Naive B cell (primary cell): ENCODE measurements at places on chromosomes 16 and 17. TPM values are rescaled to one million over a fixed set of nuclear protein-coding genes. Genes with fewer than 3 reads are reported as not detected.

DNA sequence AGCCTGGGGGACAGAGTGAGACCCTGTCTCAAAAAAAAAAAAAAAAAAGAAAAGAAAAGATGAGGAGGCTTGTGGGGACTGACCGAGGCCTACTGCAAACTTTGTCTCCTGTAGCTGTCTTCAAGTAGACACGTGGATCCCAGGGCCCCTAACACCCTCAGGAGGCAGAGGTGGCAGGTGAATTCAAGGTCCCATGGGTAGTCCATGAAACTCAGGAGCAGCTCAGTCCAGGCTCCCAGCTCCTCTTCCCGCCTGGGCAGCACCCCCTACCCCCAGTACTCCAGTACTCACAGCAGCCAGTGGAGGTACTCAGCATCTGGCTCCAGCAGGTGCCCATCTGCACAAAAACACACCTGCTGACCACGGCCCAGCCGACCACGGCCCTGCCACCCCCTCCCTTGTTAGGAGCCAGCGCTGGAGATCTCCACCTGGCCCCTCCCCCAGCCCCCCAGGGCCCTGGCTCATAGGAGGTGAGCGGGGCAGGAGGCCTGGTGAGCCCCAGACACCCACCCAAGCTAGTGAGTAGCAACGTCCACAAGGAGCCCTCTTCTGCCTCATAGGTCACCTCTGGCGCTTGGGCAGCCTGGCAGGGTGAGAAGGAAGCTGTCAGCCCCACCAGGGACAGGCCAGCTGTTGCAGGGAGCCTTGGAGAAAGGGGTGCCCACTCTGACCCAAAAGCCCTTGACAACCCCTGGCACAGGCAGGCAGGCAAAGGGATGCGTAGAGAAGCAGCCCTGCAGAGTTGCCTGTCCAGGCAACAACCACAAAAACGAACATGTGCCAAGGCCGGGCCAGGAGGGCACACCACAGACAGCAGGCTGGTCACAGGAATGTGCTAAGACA, 3.8 kb downstream of the MRPL38 start:
- peaks cover 20% of the 10 kb centered on the region for H3K4me1 ChIP-seq
- H3K4me3 ChIP-seq, result no peak overlapping the region
- H3K27me3 ChIP-seq, result no peaks in the 10 kb centered on the region
- DNase-seq, result no peak

DNA sequence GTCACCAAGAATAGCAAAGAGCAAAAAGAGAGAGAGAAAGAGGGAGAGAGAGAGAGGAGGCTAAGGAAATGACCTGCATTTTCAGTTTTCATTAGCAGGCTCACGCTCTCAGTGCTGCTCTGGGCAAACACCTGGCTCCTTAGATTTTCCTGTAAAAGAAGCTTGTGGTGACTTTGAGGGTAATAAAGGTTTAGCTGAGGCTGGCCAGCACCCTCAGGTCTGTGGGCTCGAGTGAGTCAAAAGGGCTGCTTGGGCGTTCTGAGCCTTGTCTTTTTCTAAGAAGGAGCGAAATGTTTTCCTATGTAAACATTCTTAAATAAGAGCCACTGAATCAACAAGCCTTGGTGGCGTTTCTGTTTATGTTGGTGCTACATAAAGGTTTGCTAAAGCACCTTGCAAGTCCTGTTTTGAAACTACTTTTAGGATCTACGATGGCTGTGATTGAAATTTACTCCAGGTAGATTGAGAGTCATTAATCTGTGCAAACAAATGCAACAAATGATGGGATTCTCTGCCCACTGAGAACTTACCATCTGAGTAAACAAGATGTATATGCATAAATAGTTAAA, 38.8 kb downstream of the SHISA6 start:
- H3K27me3 ChIP-seq, result no peaks in the 10 kb centered on the region
- H3K27ac ChIP-seq, result no peak overlapping the region
- DNase-seq, result no peak
- H3K36me3 ChIP-seq, result no peaks in the 10 kb centered on the region

- H3K4me3 ChIP-seq, result no peak overlapping the region
- peaks cover 29% of the 10 kb centered on the region for H3K36me3 ChIP-seq
- H3K27me3 ChIP-seq, result peaks cover 5% of the 10 kb centered on the region
- no peak overlapping the region for H3K27ac ChIP-seq
- H3K4me1 ChIP-seq, result peaks cover 6% of the 10 kb centered on the region
- no peak for DNase-seq
Measured at GRCh38 chr16:75287708-75288107, 36.3 kb upstream of the BCAR1 start.

The SECTM1 gene
- polyA plus RNA-seq, result 2.2 TPM

The CFAP97D1 gene
- polyA plus RNA-seq, result not detected
